ENCODE measurements at places on chromosomes 3 and 15.
A peak's percentile ranks its signal among the peaks of the same experiment; 100 is the strongest.

- no peak for DNase-seq
Measured at GRCh38 chr3:175389560-175389959, 530.4 kb downstream of the NAALADL2 start.

- no peak for DNase-seq
Measured at GRCh38 chr3:147246906-147247305, 159.4 kb downstream of the ZIC4 start.

DNA sequence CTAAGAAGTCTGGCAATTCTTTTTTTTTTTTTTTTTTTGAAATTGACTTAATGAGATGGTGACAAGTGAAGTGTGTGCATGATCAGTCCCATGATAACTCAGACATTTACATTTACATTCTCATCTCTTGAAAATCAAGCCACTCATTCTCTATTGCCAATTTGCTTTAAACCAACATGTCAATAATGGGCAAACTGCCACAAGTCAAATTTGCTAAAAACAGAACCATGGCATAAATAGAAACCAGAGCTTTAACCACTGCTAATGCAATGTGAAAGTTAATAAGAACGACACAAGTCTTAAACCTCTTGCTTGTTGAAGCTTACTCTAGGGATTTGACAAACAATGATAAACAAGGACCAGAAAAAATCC lies 12.0 kb upstream of the COL8A1 start:
- DNase-seq = no peak

DNA sequence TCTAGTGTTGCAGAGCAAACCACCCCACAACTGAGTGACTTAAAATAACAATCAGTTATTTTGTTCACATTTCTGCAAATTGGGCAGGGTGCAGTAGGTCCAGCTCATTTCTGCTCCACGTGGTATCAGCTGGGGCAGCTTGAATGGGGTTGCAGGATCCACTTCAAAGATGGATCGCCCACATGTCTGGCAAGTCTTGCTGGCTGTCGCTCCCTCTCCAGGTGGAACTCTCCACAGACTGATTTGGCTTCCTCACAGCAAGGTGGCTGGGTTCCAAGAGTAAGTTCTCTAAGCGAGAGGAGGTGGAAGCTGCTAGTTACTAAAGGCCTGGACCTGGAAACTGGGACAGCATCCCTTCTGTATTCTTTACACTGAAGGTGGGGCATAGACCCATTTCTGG lies 213.3 kb downstream of the SLC9A9 start:
- DNase-seq = no peak

DNA sequence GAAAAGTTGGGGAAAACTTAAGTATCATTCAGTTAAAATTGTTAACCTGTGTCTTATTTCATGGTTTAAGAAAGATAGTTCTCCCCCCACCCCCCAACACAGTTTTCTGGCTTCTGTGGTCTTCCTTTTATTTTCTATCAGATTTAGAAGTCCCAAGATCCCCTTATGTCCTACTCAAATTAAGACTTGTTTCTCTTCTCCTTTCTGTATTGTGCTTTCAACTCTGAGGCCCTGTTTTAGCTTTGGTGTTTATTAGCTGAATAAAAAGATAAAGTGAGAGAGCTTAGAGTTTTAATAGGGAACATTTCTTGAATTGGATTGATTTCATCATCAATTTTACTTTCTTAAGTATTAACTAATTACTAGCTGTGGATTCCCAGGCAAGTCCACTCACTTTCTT lies 62.6 kb downstream of the AKAP13 start:
- no peak for DNase-seq

GRCh38 chr3:187621881-187622280 lies 48.3 kb downstream of the SST start:
- DNase-seq = no peak

GRCh38 chr15:70258369-70259027 lies 160.8 kb upstream of the TLE3 start:
- DNase-seq = peak; percentile 91

DNA sequence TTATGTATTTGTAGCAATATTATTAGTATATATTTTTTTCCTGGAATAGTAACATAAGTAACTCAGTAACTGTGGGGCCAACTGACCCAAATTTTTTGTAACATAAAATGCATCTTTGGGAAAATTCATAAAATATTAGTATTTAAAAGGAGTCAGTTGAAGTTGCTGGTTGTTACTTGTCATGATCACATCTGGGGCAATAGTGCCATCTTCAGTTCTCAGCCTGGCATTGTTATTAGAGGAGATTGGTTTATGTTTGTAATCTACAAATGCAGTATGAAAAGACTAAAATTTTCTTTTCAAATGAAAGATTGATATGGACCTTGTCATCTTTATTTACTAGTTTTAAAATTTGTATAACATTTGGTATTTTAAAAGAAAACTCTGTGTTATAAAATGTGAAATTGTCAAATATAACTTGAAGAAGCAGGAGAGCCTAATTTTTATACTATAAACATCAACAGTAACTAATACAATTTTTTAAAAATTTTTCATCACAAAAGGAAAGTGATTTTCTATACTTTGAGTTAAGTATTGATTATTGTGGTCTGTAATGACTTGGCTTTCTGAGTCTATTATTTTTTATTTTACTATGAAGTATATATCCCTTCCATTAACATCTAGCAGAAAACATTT lies 38.8 kb upstream of the MLF1 start:
- no peak for DNase-seq

- no peak for DNase-seq
Measured at GRCh38 chr3:41202834-41203345, 3.6 kb downstream of the CTNNB1 start.

DNA sequence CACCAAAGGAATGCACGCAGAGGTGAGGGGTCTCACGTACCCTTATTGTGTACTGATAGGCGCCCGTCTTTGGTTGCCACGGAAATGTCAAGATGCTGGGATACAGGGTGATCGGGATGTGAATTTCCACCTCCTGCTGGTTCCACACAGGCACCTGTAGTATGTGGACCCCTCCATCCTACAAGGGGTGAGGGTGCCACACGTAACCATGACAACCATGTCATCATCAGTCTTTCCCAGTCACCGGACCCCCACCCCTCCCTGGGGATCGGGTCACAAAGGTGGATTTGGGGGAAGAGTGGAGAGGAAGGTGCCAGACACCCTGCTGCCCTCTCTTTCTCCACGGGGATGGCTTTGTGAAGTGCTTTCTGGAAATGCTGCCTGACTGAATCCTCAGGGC lies 44.7 kb downstream of the NUP210 start:
- DNase-seq = no peak

DNA sequence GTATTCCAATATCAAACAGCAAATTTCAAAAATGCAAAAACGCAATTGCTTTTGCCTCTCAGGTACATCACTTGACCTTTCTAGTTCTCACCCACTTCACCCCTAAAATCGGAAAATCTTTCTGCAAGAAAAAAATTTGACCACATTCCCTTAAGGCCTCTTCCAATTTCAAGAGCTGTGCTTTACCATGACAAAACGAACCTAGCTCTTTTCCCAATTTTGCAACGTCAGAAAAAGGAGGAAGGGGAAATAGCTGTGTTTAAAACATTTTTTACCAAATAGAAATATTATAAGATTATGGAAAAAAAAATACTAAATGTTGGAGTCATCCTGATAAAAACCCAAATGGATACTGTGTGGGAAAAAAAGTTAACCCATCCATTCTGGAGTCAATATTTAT lies 1.1 kb upstream of the NR2C2 start:
- no peak for DNase-seq

DNA sequence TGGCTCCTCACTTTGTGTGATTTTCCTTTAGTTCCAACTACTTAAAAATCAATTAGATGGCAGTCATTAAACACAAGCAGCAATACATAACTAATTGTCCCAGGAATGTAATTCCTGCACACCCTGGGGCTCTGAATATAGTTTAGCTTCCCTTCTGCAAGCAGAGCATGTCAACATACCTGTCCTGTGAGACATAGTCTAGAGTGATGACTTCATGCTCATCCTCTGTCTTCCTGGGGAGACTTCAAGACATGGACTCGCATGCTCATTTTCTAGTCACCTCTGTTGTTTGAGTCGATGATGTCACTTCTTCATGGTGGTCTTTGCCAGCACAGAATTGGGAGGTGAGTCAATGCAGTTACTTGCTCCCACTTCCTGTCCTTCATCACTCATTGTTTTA lies 15.7 kb downstream of the C3orf52 start:
- no peak for DNase-seq

GRCh38 chr3:46812237-46812791 lies 50.9 kb downstream of the MYL3 start:
- no peak for DNase-seq

GRCh38 chr3:35651426-35651825 lies 12.1 kb downstream of the ARPP21 start:
- DNase-seq = no peak

DNA sequence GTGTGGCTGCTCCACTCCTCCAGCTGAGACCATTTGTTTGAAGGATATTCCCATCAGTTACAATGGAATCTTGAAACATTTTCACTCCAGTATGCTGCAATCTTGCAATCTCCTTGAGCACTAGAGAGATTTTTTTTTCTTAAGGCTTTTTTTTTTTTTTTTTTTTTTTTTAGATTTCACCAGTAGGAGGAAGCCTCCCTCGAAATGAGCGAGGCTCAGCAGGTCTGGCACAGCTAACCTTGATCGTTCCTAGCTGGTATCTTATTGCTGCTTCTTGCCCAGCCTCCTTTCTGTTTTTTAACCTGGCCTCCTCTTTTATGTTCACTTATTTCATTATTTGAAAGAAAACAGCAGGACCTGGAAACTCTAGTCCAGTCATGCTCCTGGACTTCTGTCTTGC lies 48.1 kb downstream of the RAP2B start:
- no peak for DNase-seq

DNA sequence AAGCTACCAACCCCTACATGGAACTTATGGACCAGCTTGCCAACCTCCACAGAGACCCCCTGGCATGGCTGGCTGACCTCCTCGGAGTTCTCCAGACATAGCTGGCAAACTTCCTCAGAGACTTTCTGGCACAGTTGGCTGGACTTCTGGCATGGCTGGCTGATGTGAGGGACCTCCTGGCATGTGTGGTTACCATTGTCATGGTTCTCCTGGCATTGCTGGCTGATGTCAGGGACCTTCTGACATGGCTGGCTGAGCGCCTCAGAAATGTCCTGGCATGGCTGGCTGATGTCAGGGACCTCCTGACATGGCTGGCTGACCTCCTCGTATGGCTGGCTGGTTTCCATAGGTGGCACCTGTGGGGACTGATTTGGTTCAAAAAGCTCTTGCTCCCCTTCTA lies 17.5 kb downstream of the MAP1A start:
- no peak for DNase-seq

DNA sequence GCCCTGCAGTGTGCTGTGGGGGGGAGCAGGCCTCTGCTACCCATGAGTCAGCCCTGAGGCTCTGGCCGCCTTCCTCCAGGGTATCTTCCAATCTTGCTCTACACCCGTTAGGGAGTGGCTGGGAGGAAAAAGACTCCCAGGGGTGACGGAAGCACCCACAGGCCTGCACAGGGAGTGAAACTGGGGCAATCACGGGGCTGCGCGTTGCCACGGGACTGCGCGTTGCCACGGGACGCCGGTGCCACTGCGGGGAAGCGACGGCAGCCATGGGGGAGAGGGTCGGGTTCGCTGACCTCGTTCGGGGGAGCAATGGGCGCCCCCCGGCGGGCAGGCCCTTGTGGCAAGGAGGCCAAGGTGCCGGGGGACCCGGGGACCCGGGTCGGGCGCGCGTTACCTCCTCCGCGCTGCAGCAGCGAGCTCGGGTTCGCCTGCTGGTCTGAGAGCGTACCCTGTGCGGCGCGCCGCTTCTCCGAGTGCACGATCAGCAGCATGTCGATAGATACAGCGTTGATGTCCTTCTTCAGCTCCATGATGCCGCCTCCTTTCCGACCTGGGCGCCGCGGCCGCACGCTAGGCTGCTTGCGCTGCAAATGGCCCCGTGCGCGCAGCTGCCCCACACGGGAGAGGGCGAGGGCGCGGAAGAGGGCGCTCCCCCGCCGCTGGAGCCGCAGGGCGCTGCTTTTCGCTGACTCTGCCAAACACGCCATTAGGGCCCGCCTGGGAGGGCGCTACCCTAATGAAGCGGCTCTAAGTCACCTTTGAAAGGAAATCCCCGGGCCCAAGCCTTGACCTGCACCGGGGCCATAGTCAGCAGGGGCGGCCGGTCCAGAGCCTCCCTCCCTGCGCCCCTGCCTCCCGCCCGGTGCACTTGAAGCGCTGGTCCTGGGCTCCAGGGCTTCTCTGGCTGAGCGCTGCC lies at the start of gene KY:
Gene KY (minus strand): TSS at position 592 of the 916 bp plus-strand sequence. CDS start 62 bp downstream, at position 530.
- peak; percentile 11 for DNase-seq

DNA sequence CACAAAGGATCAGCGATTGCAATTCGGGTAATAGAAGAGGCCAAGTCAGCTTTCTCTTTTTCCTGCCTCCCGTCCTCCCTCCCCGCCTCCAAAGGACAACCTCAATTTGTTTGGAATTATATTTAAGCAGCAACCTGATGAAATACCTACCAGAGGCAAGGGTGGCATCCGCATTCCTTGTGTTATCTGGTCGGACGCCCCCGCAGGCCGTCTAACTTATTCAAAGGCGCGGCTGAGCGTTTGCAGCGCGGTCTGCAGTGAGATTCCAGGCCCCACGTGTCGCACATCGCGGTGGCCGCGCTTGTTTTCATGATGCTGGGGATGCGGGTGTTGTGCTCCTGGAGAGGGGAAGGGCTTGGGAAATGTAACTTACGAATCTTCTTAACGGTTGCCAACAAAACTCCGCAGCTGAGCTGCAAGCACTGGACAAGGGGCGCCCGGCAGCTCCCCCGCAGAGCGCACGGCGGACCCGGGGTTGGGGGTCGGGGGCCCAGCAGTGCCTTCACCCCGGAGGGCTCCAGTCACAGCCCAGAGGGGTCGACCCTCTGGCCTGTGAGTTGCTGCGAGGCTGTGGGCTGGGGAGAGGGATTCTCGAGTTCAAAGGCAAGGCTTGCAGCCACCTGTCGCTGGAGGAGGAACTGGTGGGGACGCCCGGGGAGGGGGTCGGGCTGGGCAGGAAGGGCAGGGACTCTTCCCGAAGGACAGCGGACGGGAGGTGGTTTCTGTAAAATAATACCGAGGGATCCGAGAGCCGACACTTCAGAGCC lies 20.5 kb upstream of the RGMA start:
- no peak for DNase-seq

GRCh38 chr15:89400116-89400781 lies 65.6 kb upstream of the POLG start:
- DNase-seq = no peak

DNA sequence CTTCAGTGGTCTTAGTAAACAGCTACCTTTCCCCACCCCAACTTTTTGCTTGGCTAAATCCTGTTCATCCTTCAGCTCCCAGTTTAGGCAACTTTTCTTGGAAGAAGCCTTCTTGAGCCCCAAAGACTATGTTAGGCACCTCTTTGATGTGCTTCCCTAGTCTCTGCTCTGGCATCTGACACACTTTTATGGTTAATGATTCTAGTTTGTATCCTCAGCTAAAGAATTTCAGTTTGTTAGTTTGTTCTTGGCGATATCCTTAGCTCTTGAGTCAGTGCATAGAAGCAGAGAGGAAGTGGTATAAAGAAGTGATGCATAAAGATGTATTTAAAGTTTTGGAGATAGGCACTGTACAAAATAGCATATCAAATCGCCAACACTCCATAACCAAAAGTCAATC lies 168.4 kb downstream of the WDR72 start:
- no peak for DNase-seq
